Sigmoid colon (tissue), 7 donors: ENCODE measurements at places on chromosomes 11 and 22. TPM values are rescaled to one million over a fixed set of nuclear protein-coding genes. Genes with fewer than 3 reads are reported as not detected.

- no peak for DNase-seq
Observed at GRCh38 chr11:45755281-45755859, 49.6 kb upstream of the SLC35C1 start.

The ASPHD2 gene
- total RNA-seq = 1.6 TPM

DNA sequence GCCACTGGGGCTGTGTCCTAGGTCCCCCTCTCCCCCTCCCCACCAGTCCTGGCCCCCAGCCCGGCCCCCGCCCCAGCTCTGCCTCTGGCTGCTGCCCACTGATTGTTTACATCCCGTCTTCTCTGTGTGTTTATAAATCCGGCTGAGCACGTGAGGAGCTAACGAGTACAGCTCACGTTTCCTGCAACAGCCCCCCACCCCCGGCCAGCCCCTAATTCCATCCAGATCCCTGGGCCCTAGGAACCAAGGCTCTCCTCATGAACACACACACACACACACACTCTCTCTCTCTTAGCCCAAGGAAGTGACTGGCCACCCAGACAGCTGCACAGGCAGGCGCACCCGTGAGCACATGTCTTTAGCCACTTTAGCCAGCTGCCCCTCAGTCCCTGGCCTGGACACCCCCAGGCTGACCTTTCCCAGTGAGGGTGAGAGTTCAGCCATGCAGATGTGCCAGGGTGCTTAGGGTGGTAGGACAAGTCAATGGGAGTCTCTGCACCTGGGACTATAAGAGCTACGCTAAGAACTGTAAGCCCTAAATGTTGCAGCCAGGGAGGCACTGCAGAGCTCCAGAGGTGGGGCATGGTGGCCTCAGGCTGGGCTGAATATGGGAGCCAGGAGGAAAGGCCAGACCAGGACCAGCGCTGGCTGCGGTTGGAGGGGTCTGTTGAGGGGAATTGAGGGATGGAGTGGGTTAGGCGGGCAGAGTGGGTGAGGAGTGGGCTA lies 2.9 kb downstream of the CLCF1 start:
- DNase-seq = peak; percentile 76

- DNase-seq = peak; percentile 79
Observed at GRCh38 chr11:12674936-12675696, 895 bp downstream of the TEAD1 start.

The SMIM35 gene
- not detected for total RNA-seq

DNA sequence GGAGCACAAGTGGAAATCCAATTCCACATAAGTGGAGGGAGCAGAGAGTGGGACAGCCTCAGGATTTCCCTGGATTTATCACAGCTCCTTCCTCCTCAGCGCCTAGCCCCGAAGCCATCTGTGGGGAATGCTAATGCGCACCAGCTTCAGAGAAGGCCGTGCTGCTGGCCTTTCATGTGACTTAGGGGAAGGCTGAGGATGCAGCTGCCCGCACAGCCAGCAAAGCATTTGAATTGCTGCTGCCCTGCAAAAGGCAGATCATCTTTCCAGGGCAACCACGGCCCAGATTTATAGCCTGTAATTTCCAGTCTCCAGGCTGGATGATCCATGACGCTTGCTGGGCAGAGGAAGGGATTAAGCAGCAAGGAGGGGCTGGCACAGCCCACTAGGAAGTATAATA lies 29.9 kb downstream of the SYN3 start:
- DNase-seq = no peak

GRCh38 chr22:40043081-40043480 lies 48.3 kb downstream of the FAM83F start:
- DNase-seq = peak; percentile 76

- DNase-seq = no peak
Observed at GRCh38 chr11:76676636-76677457, 6.3 kb upstream of the LRRC32 start.

DNA sequence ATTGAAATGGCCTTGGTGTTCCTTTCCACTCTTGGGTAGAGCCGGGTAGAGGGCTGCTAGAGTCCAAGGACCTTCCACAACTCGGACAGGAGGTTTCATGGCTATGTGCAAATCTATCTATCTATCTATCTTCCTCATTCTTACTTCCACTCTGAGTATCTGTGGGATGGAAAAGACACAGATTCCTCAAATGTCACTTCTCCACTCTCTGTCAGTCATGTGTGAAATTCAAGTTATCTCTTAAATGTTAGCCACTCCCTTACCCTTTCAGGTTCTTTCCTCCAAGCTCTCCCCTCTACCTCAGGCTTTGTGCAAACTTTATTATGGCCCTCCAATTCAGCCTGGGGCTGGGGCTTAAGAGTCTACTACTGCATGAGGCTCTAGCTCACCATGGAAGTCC lies 84.3 kb downstream of the GDPD4 start:
- DNase-seq = no peak

- peak; percentile 83 for DNase-seq
Observed at GRCh38 chr11:45880772-45881570, 4.5 kb upstream of the MAPK8IP1 start.

The GLYAT gene
- total RNA-seq = not detected

The MUC5AC gene
- not detected for total RNA-seq

DNA sequence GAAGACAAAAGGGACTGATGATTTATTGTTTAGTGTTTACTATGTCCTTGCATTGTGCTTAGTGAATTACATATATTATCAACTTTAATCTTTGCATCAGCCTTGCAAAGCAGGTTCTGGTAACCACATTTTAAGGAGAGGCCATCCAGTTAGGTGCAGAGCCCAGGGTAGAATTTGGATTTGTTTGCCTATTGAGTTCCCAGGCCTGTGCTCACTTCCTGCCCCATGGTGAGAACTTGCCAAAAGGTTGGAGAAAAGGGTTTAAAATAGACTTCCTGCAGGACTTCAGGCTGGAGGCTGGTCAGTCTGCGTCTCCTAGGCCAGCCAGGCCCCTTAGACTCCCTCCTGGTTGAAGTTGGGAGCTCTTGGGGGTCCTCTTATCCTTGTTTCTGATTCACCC lies 72.1 kb downstream of the ATXN10 start:
- DNase-seq = no peak

The RAC2 gene
- total RNA-seq = 3.6 TPM

- no peak for DNase-seq
Observed at GRCh38 chr11:132818951-132819350, 713.4 kb downstream of the OPCML start.
